Right hindlimb (tissue), 1 donor: ENCODE measurements at places on chromosomes 16 and 17.
A peak's percentile ranks its signal among the peaks of the same experiment; 100 is the strongest.

DNA sequence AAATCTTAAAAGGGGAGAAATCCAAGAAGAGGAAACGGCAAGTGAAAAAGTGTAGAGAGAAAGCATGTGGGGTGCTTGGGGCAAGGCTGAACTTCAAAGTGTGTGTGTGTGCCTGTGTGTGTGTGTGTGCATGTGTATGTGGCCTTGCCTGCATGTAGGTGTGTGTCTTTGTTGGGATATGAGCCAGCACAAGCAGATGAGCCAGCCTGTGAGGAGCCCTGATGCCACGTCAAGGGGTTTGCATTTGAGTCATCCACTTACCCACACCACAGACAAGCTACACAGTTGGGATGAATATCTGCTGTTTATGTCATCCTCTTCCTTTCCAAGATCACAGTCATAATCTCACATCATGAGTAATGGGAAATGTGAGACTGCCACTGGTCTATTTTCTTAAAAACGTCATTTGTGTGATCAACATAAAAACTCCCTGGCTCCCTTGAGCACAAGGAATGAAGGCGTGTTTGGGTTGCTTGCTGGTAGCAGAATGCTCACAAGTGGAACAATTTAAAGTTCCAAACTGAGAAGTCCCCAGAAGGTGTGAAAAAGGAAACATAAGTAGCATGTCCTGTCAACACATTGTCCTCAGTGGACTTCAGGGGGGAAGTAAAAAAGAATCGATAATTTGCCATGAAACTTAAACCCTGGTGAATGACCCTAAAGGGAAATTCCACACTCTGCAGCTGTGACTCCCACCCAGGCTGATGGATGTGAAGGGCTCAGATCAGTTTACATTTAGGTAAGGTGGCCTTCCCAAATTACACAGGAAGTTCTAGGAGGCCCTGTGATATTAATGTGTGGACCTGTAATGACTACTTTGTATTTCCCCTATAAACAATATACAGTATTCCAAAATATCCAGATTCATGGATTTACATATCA is 14.7 kb downstream of the KCTD19 start:
- peak; percentile 46 for DNase-seq

DNA sequence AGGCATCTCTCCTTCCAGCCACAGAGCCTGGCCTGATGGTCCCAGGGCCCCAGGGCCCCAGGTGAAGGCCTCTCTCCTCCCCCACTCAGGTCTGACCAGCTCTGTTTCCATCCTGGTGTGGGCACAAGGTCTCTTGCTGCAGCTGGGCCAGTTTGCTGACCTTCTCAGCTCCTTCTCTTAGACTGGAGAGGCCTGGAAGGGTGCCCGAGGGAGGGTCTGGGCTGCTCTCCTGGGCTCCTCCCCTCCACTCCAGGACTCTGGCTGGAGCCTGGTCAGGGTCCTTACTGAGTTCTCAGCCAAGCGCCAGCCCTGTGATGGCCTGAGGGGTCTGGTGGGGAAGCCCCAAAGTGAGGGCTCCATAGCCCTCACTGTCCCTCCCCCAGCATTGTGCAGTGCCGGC is 12.4 kb downstream of the SOCS3 start:
- no peak for DNase-seq

GRCh38 chr16:1723450-1724147 is 17.6 kb downstream of the MAPK8IP3 start:
- no peak for DNase-seq

GRCh38 chr17:44556166-44556831 is 985 bp upstream of the FZD2 start:
- DNase-seq, result peak; percentile 76

DNA sequence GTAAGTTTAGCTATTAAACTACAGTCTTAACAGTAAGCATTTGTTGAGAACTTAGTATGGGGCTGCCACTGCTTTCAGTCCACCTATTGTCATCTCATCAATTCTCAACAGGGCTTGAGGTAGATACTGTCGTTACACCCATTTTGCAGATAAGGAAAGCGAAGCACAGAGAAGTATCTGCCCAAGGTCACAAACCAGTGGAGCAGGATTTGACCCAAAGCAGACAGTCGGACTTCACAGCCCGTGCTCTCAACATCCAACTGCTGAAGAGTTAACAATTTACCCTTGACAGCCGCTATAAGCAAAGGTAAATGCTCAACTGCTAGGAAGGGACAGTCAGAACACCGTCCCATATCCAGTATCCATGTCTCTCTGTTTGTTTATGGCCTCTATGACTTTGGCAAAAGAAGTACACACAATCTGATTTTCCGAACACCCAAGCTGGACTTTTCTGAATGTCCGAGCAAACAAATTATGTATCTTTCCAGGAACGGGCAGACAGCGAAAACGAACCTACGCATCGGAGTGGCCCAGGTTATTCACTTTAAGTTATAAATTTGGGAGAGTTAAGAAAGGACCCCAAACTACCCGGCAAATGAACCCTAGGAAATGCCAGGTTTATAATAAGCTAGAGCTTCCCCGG is 1.2 kb downstream of the SIAH1 start:
- DNase-seq, result peak; percentile 35

DNA sequence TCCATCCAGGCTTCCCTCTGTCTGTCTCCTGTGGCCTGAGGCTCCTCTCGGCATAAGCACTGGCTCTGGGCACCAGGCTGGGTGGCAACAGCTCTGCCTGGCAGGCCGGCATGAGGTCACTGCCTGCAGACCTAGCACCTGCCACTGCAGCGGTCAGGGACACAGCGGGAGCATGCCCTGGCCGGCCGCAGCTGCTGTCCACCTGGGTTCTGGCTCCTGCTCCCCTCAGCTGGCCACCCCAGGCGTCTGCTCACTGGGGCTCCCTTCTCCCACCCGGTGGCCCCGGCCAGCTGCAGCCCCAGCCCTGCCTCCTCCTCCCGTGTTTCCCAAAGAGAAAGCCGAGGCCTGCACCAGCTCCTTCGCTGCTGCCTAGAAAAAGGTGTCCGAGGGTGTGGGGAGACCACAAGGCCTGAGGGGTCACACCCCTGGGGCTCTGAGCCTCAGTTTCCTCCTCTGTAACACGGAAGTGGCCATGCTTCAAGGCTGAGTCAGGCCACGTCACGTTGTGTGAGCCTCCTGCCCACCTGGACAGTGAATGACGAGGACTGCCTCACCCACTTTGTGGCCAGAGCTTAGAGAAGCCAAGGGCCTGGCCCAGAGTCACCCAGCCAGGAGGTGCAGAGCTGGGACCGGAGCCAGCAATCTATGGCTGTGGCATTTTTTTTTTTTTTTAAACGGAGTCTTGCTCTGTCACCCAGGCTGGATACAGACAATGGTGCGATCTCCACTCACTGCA is 6.7 kb downstream of the NTHL1 start:
- peak; percentile 84 for DNase-seq
